Right cardiac atrium (tissue), 5 donors: ENCODE measurements at places on chromosomes 16 and 17. TPM values are rescaled to one million over a fixed set of nuclear protein-coding genes. Genes with fewer than 3 reads are reported as not detected.
A peak's percentile ranks its signal among the peaks of the same experiment; 100 is the strongest.

GRCh38 chr17:21194703-21195102 is 19.3 kb downstream of the TMEM11 start:
- DNase-seq = peak; percentile 81

GRCh38 chr17:38556239-38556638 is 49.5 kb downstream of the SRCIN1 start:
- no peak for DNase-seq

DNA sequence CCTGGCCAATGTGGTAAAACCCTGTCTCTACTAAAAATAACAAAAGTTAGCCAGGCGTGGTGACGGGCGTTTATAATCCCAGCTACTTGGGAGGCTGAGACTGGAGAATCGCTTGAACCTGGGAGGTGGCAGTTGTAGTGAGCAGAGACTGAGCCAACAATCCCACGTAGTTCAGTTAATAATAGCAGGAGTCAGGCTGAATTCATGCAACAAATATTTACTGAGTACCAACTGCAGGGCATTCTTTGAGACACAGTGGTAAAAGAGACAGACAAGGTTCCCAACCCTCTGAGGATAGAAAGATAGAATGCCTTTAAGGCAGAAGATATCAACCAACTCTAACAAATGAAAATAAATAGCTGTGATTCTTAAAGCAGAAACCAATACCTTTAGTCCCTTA is 39.1 kb downstream of the SPOP start:
- no peak for DNase-seq

DNA sequence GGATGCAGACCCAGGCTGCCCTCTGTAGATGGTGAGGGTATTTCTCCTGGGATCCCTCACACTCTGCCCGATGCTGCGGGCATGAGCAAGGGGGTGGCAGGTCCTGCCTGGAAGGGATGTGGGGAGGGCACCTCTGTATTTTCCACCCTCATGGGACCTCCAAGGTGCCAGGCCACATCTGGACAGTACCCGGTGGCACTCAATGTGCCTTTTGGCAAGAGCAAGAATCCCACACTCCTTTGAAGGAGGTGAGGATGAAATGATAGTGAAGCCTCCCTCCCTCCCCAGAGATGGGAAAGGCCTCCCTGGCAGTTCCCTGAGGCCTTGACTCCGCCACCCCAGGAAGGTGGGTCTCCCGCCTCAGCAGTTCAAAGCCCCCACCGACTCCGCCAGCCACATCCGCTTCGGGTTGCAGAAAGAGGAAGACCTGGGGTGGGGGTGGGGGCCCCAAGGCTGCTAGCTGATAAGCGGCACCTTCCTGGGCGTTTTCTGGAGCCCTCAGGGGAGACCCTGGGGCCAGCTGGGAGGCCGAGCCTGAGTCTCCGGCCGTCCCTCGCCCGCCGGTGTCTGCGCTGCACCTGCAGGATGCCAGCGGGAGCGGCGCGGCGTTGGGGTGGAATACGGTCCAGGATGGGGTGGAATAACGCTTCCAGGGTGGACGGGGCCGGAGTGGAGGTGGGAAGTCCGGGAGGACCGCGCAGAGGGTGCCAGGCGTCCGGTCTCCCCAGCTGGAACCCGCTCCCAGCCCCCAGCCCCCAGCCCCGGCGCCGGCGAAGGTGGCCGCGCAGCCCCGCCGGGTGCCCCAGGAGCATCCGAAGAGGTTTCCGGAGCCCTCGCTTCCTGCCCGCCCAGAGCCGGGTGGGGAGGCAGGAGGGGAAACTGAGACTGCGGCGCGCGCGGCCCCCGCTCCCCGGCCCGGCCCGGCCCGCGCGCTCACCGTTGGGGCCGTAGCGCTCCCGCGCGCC is 718 bp downstream of the ATP2A3 start:
- peak; percentile 70 for DNase-seq

GRCh38 chr17:68505951-68506350 is 6.3 kb upstream of the PRKAR1A start:
- DNase-seq = no peak

GRCh38 chr16:2867661-2867986 is 9.7 kb upstream of the PRSS22 start:
- no peak for DNase-seq

Gene NT5M
- total RNA-seq = 5.1 TPM

Gene CCL13
- 1.0 TPM for total RNA-seq

Gene PITPNM3
- 2.4 TPM for total RNA-seq

Gene ZSCAN10
- not detected for total RNA-seq

Gene SERPINF2
- total RNA-seq = 2.1 TPM

Gene CRHR1
- not detected for total RNA-seq

Gene CISD3
- 43.7 TPM for total RNA-seq
